Lower leg skin (tissue), 4 donors: ENCODE measurements at places on chromosomes 1 and 21.

DNA sequence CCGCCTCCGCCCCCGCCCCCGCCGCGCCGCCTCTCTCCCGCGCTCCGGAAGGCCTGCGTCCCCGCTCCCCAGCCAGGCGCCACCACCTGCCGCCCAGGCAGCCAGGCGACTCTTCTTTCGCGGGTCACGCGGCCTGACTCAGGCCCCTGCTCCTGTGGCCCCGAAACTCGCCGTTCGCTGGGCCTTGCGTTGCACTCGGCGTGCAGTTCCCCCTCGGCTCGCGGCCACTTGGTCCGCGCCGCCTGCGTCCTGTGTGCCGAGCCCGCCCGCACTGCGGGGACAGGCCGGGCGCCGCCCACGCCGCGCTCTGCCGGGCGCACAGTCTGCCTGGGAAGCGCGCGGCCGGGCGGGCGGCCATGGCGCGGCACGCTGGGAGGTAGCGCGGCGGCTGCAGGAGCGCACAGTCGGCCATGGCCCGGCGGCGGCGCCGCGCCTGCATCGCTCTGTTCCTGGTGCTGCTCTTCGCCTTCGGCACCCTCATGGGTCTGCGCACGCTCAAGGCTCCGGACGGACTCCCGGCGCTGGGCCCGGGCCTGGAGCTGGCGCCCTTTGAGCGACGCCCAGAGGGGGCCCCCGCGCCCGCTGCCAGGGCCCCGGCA lies at the start of gene MANEAL:
TSS of gene MANEAL (plus strand) at position 75 of the 599 bp plus-strand sequence. CDS start at position 411, 336 bp downstream.
- DNase-seq: no peak

- no peak for DNase-seq
Observed at GRCh38 chr1:109847251-109847650, 63.4 kb upstream of the CSF1 start.

DNA sequence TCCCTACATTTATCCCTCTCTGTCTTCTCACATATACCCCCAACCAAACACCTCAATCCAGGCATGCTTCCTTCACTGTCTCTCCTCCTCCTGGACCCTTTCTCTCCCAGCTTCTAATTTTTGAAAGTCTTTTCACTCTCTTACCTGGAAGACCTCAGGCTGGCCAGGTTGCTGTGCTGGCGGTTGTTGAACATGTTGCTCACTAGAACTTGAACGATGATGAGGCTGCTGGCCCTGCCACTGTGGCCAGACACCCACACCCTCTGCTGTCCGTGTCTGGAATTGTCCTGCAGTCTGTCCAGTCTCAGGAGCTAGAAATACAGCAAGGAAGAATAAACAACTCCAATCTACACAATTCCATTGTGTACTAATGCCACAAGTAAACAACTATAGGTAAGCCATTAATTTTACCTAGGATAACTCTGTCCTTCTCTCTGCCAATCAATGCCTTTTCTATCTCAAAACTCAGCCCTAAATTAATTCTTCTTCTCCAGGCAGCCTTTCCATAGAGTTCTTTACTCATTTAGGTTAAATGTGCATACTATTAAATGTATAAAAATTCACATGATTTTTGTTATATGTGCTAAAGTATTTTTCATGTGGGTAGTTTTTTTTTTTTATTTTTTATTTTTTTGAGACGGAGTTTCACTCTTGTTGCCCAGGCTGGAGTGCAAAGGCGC lies 5.1 kb upstream of the CTSK start:
- DNase-seq: peak; percentile 68

DNA sequence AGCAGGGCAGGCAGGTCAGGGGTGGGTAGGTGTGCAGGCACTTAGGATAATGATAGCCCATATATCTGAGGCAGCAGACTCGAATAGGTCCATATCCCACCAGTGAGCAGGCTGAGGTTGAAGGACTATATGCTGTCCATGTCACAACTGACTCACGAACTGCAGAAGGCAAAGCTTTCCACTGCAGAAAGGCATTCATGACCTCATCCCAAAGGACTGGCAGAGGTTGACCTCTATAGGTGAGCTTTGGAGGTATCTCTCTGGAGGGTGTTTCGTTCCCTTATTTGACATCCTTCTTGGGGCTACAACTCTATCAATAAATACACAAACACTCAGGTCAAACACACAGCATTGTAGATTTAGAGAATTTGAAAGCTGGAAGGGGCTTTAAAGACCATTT lies 42.8 kb upstream of the MARK1 start:
- DNase-seq: no peak

DNA sequence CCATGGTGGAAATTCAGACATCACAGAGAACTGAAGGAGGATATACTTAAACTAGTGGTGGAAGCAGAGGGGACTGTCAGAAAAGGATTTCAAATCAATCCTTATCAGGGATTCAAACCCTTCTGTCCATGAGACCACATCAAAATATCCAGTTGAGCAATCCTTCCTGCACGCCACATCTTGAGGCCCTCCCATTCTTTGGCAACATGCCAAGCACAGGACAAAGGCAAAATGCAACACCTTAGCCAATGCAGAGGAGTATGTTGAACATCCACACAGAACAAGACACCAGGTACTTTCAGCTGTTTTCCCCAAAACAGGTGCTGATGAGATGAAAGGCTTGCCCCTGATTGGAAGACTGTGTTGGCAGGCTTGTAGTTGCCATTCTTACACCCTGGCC lies 81.8 kb upstream of the PLXNA2 start:
- no peak for DNase-seq

GRCh38 chr1:165342587-165342986 lies 13.9 kb downstream of the LMX1A start:
- DNase-seq: no peak

GRCh38 chr1:55604749-55605148 lies 389.6 kb upstream of the USP24 start:
- no peak for DNase-seq

GRCh38 chr1:12619792-12620487 lies 1.9 kb upstream of the DHRS3 start:
- DNase-seq: peak; percentile 90
